ENCODE measurements at places on chromosomes 12 and 14. TPM values are rescaled to one million over a fixed set of nuclear protein-coding genes. Genes with fewer than 3 reads are reported as not detected.

DNA sequence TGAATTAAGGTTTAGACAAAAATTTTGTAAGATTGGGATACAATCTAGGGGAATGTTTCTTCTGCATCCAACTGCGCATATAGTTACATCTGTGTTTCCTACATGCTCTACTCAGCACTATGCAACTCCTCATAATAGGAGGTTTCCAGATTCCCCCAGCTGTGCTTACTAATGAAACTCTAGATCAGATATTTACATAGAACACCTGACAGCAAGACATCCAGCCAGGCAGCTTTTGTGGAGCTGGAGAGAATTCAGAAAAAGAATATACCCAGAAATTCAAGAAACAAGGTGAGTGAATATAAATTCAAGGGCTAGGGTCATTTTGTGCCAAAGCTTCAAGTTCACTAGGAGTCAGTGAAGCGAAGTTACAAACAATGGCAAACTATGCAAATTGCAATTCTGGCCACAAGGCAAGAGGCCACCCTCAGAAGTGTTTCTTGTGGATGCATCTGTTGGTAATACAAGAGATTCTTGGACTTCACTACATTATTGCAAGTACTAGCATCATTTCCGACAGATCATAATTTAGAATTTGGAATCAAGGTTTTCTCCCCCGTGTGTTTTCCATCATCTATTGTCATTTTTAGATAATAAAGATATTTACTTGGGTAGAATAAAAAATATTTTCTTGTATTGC, 341.2 kb upstream of the NAV3 start:
- no peak for DNase-seq

GRCh38 chr14:70814466-70814865, 5.2 kb upstream of the MAP3K9 start:
- DNase-seq, result no peak

DNA sequence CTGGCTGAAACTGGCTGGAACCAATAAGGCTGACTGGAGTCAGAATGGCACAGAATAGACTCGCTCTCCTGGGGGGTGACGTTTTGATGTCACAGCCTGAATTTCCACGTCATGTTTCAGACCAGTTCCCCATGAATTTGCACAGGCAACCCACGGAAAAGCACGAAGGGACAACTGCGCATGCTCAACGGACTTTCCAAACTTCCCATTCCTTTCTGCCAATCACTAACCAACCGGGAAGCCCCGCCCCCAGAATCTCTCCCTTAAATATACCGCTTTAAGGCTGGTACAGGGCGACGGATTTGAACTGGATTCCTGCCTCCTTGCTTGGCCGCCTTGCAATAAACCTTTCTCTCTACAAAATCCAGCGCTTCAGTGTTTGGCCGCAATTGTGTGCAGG, 434.7 kb downstream of the APAF1 start:
- no peak for DNase-seq

DNA sequence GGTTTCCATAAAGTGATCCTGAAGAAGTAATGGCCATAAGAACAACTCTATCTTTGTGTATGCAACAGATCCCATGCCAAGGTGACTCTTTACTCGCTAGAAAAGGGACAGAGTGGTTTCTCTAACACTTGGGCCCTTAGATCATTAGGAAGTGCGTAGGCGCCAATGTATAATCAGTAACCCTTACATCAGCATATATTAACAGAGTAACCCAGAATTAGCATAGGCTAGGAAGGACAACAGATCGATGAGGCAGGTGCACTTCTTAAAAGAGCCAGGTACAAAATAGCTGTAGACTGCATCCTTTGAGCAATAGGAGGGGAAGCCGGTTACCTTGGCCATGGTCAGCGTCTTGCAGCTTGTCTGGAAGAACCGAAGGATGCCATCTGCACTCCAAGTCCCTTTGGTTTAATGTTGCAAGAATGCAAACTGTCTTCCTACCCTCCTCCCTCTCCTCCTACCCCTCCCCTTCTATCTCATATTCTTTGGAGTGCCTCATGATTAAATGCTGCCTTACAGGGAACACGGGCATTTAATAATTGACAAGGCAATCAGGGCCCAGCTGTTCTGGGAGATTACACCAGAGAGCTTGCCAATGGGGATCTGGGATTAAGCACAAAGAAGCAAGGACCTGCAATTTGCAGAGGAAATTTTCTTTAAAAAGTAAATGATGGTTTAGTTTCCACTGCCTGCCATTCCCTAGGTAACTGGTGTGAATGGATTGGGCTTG, 8.0 kb downstream of the GSG1 start:
- no peak for DNase-seq

GRCh38 chr12:39764944-39765560, 145.4 kb upstream of the ABCD2 start:
- no peak for DNase-seq

DNA sequence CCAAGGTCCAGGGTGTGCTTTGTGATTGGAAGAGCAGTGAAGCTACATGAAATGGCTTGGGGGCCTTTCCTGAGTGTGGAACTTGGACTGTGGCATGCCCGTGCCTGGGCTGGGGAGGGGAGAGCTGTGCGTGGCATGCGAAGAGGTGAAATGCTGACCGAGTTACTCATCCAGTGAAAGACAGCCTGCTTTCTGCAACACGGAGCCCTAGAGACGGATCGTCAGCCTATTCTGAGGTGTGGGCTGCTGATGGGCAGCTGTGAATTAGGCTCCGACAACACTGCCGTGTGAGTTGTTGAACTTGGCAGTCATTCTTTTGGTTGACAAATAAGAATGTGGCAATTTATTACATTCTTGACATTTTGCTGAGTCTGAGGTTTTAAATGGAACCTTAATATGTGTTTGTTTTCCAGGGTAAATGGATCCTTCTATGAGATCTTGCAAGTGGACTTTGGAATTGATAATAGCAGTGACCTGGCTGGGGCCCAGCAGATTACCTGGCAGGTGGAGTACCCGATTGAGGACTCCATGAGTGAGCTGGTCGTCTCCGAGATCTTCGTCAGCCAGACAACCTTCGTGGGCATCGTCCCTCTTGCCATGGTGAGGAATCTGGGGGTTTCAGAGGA, 453.9 kb downstream of the AACS start:
- no peak for DNase-seq

DNA sequence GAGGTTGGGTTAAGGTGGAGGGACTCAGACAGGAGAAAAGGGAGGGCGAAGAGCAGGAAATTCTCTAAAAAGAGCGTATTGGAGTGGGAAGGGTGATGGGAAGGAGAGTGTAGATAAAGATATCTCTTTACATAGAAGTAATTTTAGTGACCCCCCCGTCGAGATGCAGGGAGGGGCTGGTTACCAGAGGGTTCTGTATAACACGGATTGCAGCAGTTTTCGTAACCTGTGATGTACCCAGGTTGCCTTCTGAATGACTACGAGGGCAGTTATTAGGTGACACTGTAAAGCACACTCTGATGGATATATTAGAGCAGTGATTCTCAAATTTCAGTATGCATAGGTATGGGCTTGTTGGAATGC, 443 bp downstream of the DNAL1 start:
- no peak for DNase-seq

DNA sequence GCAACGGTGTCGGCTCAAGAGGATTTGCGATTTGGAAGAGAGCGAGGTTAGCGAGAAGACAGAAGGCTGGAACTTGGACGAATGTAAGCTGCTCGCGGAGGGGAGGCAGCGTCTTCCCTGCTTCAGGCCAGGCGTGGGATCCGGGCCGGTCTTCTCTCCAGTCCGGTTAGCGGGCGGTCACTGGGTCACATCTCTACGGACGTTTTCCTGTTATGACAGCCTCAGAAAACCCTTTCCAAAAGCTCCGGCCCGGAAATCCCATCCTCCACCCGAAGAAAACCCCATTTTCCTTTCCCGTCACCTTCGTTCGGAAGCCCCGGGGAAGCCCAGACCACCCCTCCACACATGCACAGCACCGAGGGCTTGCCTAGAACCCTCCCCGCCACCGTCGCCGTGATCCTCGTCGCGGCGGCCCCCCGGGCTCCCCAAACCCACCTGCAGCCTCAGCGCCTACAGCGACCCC, 268 bp downstream of the NDUFB1 start:
- DNase-seq, result no peak

DNA sequence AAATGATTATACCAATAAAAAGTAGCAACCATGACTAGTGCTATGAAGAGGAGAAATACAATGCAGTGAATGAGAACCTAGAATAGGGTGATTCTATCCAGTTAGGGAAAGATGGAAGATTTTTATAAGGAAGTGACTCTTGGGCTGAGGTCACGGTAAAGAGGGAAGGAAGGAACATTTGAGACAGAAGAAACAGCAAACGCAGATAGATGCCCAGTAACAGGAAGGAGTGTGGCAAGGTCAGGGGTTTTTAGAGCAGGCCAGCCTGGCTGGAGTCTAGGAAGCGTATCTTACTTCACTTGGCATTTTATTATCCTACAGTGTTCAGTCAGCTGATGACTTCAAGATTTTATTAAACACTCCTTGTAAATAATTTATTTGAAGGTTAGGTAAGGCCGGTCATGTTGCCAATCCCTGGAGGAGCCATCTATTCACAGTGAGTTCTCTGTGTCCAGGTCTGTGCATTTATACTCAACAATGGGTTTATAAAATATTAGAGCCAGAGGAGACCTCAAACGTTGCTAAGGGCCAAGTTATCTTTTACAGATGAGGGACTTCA, 170.6 kb downstream of the PRKCH start:
- no peak for DNase-seq

- no peak for DNase-seq
These were observed 144.3 kb downstream of the MED13L start for GRCh38 chr12:116133149-116133548.

DNA sequence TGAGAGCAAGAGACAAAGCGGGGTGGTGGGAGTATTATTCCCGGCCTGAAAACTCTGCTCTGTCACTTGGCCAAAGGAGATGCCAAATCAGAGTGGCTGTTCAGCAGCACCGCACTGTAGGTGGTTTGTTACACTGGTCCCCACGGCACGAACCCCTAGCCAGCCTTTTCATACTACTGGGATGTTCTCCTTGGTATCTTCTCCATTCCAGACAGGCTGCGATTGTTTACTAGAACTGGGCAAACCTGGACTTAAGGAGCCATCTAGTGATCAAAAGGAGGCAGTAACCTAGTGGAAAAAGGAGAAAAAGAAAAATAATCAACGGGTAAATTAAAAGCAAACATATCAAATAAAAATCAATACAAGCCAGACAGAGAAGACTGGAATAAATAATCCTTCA, 58.9 kb upstream of the TMTC2 start:
- DNase-seq, result no peak

GRCh38 chr12:53951577-53952334, 2.9 kb upstream of the HOXC12 start:
- peak; percentile 49 for DNase-seq

DNA sequence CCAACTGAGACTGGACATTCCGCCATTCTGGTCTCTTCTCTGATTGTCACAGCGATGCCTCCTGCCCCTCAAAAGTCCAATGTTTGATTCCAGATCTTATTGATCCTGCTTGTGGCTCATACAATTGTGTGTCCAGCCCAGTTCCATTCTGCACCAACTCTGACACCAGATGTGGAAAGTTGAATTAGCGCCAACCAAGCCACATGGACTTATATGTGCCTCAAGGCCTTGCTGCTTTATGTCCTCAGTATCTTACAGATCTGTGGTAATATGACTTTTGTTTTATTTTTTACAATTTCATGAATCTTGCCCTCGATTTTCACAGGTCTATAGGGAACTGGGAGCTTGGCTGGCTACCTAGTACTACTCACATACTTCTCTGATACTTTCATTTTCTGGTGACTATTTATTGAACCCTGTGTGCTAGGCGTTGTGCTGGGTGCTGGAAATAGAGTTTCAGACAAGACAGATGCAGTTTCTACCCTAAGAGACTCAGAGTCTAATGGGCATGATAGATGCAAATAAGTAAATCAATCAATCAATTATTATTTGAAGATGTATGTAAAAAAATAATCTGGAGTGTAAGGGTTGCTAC, 472.0 kb downstream of the TMTC2 start:
- no peak for DNase-seq

DNA sequence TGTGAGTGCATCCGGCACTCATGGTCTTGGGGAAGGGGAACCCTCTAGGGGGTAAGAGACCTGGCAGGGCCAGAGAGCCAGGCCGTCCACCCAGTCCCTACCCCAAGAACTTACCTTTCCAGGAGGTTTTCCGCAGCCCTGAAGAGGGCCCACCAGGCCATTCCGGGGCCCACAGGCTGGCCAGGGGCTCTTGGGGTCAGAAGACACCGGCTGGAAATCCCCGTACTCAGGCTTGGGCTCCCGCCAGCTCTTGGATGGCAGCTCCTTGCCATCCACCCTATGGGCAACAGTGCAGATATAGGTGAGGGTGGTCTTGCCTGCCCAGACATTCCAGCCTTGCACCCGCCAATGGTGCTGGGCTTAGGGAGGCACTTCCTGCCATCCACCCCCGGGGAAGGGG, 34.6 kb downstream of the NCKAP5L start:
- DNase-seq, result no peak

GRCh38 chr14:96895658-96896271, 98.6 kb downstream of the VRK1 start:
- no peak for DNase-seq

DNA sequence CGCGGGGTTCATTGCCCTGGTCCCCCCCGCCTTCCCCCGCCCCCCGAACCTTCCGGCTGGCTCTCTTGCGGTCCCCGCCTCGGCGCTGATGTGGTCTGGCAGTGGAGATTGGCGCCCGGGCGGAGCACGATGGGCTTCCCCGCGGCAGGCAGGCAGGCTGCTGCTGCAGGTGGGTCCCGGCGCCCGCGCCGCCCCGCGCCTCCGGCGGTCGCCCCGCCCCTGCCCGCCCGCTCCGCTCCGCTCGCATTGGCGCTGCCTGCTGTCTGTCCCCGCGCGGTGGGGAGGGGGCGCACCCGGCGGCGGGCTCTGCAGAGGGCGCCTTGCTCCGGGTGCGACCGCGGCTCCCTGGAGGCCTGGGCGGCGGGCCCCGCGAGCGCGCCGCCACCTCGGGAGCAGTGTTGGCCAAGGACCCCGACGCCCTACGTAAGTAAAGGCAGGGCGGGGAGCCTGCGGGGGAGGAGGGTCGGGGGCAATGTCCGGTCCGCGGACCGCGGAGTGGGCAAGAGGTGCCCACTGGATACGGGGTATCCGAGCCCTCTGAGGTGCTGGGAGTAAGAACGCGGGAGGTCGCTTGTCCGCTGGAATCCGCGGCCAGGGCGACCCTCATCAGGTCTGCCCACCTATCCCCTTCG, at the start of gene AKAP5:
Gene AKAP5 (plus strand): TSS at position 309 of the 632 bp plus-strand sequence. CDS start 2,896 bp downstream, outside the sequence.
- peak; percentile 75 for DNase-seq

GRCh38 chr12:25056011-25056410, 107.1 kb upstream of the BCAT1 start:
- DNase-seq, result no peak

NRL gene
- total RNA-seq, result 3.3 TPM

SLC38A4 gene
- total RNA-seq, result not detected

PLA2G1B gene
- total RNA-seq, result not detected

C12orf54 gene
- not detected for total RNA-seq

CACNB3 gene
- 20.0 TPM for total RNA-seq

BMAL2 gene
- 8.6 TPM for total RNA-seq

CLEC2A gene
- not detected for total RNA-seq

PDZRN4 gene
- not detected for total RNA-seq

RFLNA gene
- not detected for total RNA-seq

All from activated naive CD8-positive, alpha-beta T cell treated with anti-CD3 and anti-CD28 coated beads, Interleukin-2, amount 10 ng/mL, durations not matched to agents 7 days and 5 days (primary cell).